ENCODE measurements at places on chromosomes 6 and 20.

DNA sequence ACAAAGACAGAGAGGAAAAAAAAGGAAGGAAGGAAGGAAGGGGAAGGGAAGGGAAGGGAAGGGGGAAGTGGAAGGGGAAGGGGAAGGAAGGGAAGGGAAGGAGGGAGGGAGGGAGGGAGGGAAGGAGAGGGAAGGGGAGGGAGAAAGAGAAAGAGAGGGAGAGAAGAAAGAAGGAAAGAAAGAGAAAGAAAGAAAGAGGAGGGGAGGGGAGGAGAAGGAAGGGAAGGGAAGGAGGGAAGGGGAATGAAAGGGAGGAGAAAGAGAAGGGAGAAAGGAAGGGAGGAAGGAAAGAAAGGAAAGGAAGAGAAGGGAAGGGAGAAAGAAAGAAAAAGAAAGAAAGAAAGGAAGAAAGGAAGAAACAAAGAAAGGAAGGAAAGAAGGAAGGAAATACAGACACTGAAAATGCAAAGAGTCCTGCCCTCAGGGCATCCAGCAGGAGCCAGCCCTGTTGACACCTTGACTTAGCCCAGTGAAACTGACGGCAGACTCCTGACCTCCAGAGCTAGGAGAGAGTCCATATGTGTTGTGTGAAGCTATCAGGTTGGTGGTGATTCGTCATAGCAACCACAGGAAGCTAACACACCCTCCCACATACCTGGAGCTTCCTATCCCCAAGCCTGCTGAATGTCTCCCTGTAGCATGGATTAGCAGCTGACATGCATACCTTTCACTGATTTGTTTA lies 58.7 kb upstream of the SULF2 start:
- DNase-seq, result no peak

DNA sequence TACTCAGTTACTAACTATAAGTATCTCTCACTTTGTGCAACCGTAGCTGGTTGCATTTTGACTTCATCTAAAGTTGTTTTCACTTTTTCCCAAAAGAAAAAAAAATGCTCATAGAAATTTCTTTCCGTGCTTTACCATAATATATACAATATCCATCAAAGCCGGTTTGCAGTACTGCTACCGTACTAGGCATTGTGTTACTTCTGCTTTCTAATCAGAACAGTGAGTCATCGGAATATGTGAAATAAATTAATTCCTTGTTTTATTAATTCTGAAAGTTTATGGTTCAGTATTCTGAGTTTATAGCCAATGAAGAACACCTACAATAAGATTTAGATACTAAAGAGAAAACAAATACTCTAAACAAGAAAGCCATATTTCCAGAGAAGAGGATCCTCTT lies 72.5 kb downstream of the TNFRSF21 start:
- DNase-seq, result no peak

DNA sequence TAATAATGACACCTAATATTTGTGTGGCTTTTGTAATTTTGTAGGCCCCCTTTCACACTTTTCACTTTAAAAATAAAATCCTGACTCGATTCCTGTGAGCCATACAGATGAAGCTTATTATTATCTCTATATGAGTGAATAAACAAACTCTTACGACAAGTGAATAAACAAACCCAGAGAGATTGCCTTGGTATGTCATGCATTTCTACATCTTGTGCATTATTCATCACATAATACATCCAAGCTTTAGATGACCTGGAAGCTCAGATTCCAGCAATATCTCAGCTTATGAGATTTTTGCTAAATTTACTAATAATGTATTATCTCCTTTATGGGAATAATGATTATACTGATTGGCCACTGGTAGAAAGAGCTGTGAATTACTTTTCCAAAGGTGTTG lies 248.2 kb downstream of the TBX18 start:
- DNase-seq, result no peak

DNA sequence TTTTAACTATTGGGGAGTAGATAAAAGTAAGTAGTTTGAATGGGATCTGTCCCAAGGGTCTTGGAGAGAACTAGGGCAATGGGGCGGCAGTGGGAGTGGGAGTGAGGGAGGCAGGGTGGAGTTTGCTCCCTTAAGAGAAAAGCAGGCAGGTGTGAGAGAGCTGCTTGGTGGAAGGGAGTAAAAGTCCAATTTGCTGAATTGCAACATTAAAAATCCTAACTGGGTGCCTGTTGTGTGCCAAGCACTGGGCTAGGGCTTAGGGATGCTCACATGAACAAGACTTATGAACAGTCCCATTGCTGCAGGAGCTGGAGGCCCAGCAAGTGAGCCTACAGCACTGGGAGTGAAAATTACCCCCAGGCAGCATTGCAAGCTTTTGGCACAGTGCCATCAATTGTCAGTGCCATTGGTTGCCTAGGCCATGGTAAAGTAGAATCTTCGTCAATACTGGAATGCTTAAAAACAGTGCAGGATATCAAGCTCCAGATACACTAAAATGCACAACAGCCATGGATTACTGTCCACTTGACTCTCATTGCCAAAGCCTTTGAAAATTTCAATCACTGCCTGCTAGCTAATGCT lies 277.7 kb upstream of the JARID2 start:
- DNase-seq, result no peak

- DNase-seq, result no peak
These were observed 30.8 kb downstream of the DUSP22 start for GRCh38 chr6:322940-323729.

GRCh38 chr6:118744261-118744941 lies 93.0 kb upstream of the CEP85L start:
- DNase-seq, result no peak

DNA sequence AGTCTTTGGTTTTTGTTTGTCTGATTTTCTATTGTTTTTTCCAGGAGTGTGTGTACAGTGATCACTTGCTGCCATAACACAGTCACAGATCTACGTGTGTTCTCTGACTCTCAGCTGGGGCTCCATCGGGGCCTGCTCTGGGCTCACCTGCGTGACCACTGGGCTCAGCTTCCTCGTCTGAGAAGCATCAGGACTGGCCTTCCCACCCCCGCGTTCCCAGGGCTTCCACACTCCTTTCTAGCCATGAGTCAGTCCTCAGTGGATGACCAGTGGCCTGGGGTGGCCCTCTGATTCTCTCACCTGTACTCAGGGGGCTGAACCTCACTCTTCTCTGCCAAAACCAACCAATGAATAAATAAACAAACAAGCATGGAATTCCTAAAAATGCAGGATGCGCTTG lies 14.5 kb downstream of the THBS2 start:
- DNase-seq, result no peak

DNA sequence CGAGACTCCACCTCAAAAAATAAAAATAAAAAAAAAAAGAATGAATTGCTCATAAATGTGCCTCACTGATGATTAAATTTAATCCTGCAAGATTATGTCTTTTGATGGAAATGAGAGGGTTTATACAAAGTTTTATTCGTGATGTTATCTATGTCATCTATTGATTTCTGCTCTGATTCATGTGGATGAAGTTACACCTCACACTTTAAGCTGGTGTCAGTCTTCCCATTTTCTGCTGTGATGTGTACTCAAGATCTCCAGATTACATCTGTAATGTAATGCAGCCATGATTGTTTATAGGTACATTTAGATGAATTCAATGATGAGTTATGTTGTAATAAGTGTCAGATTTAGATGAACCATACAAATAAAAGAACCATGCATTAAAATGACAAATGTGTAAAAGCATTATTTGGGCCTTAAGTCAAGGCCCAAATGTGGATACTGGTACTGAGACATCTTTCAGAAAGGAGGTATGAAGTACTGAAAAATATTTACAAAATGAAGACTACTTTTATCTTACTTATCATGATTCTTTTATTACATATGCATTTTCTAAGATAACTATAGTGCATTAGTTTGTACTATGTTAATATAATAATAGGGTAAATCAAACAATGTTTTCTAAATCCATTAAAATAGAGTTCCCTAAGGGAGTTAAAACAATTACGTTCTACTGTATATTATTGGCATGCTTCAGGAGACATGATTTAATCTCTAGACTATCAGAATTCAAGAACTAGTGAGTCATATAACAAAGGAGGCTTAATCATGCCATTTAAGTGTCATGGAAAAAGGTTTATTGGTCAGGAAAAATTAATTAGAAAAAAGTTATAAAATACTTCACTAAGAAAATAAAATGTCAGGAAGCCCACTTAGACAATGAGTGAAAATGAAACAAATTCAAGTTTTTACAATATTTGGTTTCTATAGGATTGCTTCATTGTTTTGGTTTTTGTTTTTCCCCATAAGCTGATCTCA lies 34.5 kb downstream of the HCRTR2 start:
- DNase-seq, result no peak

DNA sequence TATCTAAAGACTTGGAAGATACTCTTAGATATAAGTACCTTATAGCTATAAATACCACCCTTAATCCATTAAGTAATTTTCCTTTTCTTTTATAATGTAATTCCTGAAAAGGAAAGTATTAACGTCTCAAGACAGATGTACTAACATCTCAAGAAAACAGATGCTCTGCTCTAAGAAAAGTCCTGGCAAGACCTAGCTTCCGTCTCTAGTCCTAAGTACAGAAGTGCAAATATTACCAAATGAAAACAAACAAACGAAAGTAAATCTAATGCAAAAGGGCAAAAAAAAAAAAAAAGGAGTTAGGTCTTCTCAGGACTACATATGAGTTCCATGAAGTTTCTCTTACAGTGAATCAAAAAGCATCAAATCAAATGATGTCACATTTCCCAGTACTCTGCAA lies 106.8 kb upstream of the PDE10A start:
- no peak for DNase-seq

DNA sequence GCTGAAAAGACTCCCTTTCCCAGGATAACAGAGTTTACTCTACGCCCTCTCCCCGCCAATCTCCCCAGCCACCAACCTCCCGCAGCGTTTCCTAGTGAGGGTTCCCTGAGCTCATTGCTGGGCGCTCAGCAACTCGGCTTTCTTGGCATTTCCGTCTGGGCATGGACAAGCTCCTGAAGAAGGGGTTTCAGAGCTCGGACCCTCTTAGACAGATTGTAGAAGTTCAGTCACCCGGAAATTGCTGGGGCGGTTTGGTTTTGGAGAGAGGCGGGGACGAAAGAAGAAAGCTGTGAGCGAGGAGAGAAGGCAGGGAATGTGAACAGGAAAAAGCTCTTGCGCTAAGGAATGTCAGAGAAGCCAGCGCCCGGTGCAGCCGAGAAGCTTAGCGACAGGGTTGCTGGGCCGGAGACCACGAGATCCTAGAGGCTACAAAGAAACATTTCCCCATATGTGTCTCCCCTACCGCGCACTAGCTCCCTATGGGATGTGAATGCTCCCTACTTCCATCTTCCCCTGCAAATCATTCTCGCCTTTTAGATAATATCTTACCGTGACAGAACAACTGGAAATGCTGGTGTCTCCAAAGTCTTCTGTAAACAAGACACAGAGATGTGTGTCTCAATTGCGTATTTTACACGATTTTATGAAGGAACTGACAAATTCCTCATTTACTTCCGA lies 15.8 kb downstream of the POM121L2 start:
- no peak for DNase-seq

- DNase-seq, result no peak
These were observed 248.0 kb downstream of the CDC5L start for GRCh38 chr6:44635486-44635885.

DNA sequence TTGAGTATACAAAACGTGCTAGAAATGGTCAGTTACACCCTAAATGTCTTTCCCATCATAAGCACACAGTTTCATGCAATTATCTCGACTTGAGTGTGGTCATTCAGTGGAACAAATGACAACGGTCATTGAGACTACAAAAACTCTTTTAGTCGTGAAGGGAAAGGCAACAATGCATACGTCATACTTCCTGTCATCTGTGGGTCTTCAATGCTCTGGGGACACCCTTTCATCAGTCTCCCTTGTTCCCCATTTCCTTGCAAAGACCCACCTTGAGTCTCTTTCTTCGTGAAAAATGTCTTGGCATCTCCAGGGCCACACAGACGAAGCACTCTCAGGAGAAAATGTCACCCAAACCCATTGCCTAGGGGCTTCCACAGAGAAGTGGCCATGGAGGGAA lies 238.5 kb downstream of the GMPR start:
- DNase-seq, result no peak

DNA sequence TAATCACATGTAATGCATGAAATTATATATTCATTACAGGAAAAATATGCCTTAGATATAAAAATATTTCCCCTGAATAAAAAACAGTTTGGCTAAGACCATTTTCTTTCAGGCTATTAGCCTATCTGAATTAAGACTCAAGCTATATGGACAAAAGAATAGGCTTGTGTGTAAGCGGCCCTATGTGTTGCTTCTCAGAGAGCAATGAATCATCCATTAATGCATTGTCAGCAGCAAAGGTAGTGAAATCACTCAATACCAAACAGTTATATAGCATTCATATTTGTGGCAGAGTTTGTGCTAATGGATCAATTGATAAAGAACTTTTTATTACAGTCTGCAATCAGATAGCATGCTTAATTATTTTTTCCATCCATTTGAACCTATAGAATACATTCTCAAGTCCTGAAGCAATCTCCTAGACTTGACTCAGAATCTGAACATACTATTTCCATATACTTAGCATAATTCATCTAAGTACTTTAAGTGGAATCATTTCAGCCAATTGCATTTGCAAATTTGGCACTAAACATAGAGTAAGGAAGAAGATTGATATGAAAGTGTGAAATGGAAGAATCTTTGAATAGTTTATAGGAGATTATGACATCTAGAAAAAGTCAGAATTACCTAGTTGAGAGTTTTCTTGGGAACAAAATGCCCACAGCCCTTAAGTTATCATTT lies 112.2 kb downstream of the ADGRB3 start:
- no peak for DNase-seq

GRCh38 chr6:52893803-52894202 lies 15.7 kb downstream of the GSTA3 start:
- DNase-seq, result no peak

GRCh38 chr6:41257369-41258195 lies 28.9 kb downstream of the TREM1 start:
- DNase-seq, result peak; percentile 4

DNA sequence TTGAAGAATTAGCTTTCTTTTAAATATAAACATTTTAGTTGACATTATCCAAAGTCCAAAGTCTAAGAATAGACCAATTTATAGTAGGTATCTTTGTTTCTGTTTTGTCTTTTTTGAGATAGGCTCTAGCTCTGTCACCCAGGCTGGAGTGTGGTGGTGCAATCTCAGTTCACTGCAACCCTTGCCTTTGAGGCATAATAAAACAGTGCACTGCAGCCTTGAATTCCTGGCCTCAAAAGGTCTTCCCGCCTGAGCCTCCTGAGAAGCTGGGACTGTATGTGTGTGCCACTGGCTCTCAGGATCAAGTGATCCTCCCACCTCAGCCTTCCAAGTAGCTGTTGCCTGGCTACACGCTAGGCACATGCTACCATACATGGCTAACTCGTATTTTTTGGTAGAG lies 135.4 kb downstream of the REV3L start:
- DNase-seq, result no peak

GRCh38 chr6:100209323-100210136 lies 215.5 kb upstream of the MCHR2 start:
- no peak for DNase-seq
